Esophagus squamous epithelium (tissue), 5 donors: ENCODE measurements at places on chromosomes 12 and 14. TPM values are rescaled to one million over a fixed set of nuclear protein-coding genes. Genes with fewer than 3 reads are reported as not detected.

DNA sequence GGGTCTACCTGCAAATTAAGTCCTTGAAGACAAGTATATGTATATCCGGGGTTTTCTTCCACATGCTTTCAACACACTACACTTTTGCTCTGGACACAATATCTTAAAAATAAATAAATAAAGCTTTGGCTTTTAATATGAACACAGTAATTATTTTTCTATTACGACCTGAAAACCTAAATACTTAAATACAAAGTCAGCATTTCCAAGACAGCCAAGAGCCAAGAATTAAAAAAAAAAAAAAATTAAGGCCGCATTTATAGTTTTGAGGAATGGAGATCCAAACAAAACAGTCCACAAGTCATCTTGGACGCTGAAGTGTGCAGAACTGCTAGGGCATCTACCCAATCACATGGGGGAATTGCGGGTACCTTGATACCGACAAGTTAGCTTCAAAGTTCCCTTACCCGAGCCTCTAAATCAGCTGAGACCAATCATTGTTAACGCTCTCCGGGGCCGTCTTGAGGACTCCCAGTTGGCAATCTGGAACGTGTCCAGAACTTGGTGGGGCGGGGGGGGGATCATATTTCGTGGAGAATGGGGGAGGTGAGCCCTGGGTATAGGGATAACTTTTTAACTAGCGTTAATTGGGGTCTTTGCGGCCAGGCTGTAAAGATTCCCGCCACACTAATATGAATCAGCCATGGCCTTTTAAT lies 731 bp upstream of the PCNX4 start:
- peak; percentile 5 for DNase-seq

DNA sequence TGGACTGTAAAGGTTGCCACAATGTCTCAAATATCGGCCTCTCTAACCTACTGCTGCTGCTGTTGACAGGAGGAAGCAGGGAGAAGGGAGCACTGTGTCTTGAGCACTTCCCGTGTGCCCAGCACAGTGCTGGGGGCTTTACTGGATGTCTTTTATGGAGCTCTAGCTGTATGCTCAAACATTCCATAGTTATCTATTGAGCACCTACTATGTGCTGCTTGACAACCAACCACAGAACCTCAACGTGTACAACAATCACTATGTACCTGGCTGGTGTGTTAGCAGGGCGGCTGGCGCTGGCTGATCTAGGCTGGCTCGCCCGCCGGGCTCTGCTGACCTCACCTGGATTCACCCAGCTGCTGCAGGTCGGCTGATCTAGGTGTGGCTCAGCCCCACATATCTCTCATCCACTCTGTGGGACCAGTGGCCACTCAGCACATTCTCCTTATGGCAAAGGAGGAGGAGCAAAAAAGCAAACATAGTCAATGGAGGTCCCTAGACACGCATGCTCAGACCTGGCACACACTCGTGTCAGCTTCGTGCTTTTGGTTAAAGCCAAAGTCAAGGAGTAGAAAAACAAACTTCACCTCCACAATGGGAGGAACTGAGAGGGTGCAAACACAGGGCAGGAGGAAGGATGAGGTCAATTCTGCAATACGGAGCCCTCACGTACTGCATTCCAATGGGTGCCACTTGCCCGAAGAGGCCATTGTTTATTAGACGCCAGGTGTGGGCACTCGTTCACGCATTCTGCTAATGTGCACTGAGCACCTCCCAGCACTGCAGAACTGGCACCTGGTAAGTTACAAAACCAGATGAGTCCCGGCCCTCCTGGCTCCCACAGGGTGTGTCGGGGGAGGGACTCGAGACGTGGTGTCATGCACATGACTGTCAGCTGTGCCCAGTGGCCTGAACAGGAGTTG lies 147.2 kb downstream of the SCARB1 start:
- no peak for DNase-seq

Gene EVL
- 26.8 TPM for total RNA-seq

Gene NUAK1
- total RNA-seq: 1.3 TPM
